Dermis microvascular lymphatic vessel endothelial cell (primary cell): ENCODE measurements at places on chromosomes 2 and 18.

DNA sequence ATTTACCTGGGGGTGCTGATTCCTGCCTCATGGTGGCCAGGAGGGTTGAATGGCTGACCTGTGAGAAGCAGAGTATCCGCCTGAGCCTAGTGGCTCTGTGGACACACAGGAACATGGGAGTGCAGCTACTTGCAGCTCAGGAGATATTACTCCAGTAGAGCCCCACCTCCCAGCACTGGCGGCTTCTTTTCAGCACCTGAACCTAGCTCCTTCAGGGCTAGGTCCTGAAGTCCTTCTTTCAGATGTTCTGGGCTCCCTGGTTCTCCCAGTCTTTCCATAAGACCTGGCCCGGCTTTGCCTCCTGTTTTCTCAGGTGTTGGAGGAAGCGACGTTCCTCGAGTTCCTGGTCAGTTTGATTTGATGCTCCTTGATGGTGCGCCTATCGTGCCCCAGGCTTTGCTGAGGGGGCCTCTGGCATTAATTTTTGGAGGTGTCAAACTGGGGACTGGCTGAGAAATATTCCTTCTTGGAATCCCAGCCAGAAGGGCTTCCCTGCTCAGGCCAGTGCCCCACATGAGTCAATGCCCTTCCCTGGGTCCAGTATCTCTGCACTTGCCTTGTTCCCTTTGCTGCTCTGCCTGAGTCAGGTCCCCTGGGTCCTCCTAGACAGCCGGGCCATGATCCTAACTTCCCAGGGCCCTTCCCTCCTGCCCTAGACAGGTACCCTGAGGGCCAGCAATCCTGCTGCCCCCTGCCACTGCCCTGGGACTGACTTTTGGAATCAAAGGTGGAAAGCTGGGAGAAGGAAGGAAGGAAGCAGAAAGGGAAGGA is 110.7 kb upstream of the HAAO start:
- no peak for DNase-seq

- DNase-seq, result no peak
Measured at GRCh38 chr18:30775629-30776028, 266.9 kb downstream of the DSC3 start.

- no peak for DNase-seq
Measured at GRCh38 chr2:10271509-10271908, 31.2 kb upstream of the HPCAL1 start.

DNA sequence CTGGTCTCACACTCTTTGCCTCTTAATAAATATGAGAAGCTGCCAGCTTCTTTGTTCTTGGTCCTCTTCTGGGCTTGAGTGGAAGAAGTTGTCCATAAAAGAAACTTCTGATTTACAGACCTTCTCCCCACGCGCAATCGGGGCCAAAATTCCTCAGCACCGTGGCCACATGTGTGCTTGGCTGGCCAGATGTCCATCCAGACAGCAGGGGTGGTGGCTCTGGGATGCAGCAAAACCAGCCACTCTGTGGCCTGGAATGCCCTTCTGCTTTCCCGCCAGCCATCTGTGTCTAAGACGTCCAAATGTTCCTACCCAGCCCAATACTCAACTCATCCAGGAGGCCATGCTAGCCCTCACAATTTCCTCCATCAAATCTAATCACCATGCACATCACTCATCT is 250.8 kb downstream of the EN1 start:
- DNase-seq, result no peak

DNA sequence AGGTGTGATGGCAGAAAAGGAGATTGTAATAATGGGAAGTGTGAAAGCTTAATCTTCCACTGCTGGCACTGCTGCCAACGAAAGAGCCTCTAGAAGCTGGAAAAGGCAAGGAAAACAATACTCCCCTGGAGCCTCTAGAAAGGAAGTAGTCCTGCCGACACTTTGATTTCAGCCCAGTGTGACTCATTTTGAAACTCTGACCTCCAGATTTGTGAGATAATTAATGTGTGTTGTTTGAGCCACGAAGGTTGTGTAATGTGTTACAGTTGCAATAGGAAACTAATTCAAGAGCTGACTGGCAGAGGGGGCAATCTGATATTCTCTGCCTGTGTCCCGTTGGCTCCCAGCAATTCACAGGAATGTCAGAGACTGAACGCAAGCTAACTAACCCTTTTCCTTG is 219.2 kb upstream of the UBE2E3 start:
- DNase-seq, result peak; percentile 47

DNA sequence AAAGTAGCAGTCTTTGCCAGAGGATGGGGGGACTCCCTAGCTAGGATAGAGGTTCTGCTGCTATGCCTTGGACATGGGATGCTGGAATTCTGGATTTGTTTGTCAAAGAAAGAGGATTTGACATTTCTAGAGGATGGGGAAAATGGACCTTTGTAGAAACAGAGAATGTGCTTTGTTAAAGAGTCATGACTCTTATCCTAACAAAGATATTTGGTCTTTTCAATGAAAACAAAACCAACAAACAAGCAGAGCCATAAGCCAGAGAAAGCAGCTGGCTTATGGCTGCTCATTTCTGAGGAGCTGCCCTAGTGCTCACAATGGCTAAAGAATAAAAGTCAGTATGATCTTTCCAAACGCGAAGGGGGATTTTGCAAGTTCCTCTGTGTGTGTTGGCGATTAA is 40.8 kb upstream of the MAPRE2 start:
- DNase-seq, result no peak
